ENCODE measurements at places on chromosomes 6 and 20. TPM values are rescaled to one million over a fixed set of nuclear protein-coding genes. Genes with fewer than 3 reads are reported as not detected.

Gene MBOAT1
- total RNA-seq = 8.9 TPM

Gene DDAH2
- total RNA-seq = 73.1 TPM

Gene ERVFRD-1
- total RNA-seq = not detected

Gene PSMA7
- total RNA-seq = 121 TPM

Gene ADGB
- total RNA-seq = not detected

Gene PNPLA1
- total RNA-seq = not detected

Gene TSHZ2
- 9.9 TPM for total RNA-seq

Gene TRERF1
- 3.7 TPM for total RNA-seq

Gene SOX4
- 46.4 TPM for total RNA-seq

Gene MYO6
- total RNA-seq = 3.7 TPM

Gene CCM2L
- 4.7 TPM for total RNA-seq

Gene CGAS
- total RNA-seq = 7.3 TPM

Gene OR5V1
- total RNA-seq = not detected

Gene PAK5
- total RNA-seq = under 0.01 TPM
